ENCODE measurements at places on chromosomes 4 and X.

DNA sequence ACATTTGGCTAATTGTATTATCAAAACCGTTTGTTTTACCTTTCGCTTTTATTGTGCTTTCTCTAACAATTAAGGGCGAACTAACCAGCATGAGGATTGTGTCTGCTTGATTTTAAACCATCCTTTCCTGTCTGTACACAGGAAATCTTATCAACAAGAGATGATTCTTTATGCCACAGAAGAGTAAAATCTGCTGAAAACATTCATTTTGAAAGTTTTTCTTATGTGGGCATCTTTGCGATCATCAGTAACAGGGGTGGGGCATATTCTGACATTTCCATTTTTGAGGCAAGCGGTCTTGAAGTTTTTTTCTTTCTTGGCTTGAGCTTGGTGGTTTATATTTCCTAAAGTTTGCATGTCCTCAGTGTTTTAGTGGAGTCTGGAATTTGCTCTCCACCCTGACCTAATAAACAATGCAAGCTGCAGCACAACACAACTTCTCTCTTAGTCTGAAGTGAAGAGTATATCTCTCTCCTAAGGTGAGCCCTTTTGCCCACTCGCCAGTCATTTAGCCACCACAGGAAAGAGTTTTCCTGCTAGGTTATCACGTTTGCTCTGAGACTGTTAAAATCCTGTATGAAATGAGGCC lies 26.6 kb downstream of the NFKB1 start:
- DNase-seq: no peak

- no peak for DNase-seq
These were observed 20.5 kb upstream of the BLTP1 start for GRCh38 chr4:122131562-122132157.

DNA sequence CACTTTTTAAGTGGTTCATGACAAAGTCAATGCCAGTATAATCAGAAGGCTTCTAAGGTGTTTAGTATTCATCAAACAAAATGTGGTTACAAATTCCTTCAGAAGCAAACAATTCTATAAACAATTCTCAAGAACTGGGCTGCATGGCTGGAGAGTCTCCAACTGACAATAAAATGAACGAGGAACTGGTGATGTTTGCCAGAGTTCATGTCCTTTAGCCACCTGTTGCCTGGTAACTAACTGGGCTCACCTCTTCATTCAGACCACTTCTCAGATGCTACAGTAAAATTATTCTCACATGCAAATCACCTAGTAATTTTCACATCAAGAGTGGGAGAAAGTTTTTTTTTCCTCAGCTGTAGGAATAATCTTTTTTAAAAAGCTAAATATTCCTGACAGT lies 53.3 kb downstream of the CAMK2D start:
- DNase-seq: no peak

- no peak for DNase-seq
These were observed 534.4 kb upstream of the PCDH10 start for GRCh38 chr4:132614682-132615081.

DNA sequence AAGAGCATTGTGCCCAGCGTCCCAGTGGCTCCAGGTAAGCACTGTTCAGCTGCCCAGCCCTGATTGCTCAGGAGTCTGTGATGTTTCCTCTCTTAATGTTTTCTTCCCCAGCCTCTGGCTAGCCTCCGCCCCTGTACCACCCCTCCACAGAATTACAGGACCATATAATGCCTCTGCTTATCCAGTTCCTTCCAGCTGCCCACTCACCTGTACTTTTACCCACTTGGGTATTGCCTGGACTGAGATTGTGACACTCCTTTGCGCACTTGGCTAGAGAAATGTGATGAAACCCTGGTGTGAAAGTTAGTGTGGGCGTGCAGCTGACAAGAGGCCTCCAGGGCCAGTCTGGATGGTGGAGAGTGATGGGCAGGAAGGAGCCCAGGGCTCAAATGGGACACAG lies at the start of gene AWAT2:
AWAT2 (minus strand) TSS at position 14 of the 400 bp plus-strand sequence; CDS start at position 8, 6 bp downstream.
- no peak for DNase-seq

GRCh38 chr4:137896221-137896737 lies 345.9 kb downstream of the SLC7A11 start:
- no peak for DNase-seq

GRCh38 chr4:159232465-159233106 lies 129.7 kb downstream of the RAPGEF2 start:
- DNase-seq: no peak

DNA sequence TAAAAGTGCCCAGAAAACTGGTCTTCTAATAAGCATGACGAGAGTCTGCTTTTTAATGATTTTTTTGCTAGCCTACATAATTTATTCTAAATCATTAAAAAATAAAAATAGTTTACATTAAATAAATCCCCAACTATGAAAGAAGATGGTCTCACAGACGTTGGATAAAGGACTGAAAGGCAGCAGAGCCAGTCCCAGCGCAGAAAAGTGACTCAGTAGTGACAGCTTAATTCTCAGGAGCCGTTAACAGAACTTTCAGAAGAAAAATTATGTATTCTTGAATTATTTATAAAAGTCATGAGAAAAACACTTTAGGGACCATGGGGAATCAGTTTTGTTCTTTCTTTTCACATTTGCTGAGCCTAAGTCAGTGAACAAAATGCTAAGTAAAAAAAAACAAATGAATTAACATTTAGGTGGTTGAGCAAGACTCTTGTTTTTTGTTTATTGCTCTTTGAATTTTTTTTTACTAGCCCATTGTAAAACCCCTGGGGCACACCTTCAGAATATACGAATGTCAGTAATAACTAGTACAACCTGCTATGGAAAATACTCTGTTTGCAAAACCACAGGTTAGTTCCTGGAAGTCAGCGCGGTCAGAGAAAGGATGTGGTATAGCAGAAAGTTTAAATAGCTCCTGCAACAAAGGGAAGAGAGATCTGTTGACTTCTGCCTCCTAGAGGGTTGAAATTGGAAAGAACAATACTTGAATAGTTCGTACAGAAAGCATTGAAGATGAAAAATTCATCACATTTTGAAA lies 50.4 kb upstream of the CCDC160 start:
- no peak for DNase-seq

- no peak for DNase-seq
These were observed 9.1 kb upstream of the ELF4 start for GRCh38 chrX:130119312-130119898.

- DNase-seq: no peak
These were observed 77.0 kb upstream of the ARMCX2 start for GRCh38 chrX:101736651-101737050.

DNA sequence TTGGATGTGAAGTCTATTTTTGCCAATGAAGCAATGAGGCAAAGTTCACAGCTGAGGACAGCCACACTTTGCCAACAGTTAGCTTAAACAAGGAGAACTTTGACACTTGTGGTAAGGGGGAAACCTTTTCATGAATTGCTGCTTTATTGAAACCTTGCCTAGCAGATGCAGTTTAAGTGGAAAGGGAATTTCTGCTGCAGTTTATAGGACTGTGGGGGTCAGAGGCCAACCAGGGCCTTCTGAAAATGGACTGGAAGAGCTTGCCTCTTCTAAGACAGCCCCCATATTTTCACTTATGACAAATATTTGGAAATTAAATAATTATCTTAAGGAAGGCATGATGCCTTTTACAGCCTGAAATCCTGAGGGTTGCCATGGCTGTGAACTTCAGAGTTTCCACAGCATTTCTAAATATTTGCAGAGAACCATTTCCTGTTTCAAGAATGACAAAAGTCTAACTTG lies 550.3 kb downstream of the RAB28 start:
- no peak for DNase-seq

DNA sequence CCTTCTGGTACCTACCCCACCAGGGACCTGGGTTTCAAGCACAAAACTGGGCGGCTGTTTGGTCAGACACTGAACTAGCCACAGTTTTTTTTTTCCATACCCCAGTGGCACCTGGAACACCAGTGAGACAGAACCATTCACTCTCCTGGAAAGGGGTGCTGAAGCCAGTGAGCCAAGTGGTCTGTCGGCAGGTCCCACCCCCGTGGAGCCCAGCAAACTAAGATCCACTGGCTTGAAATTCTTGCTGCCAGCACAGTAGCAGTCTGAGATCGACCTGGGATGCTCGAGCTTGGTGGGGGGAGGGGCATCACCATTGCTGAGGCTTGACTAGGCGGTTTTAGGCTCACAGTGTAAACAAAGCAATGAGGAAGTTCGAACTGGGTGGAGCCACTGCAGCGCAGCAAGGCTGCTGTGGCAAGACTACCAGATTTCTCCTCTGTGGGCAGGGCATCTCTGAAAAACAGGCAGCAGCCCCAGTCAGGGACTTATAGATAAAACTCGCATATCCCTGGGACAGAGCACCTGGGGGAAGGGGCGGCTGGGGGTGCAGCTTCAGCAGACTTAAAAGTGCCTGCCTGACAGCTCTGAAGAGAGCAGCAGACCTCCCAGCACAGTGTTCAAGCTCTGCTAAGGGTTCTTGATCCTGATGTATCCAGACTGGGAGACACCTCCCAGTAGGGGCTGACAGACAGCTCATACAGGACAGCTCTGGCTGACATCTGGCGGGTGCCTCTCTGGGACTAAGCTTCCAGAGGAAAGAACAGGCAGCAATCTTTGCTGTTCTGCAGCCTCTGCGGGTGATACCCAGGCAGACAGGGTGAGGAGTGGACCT lies 223.0 kb downstream of the COX18 start:
- DNase-seq: no peak

- DNase-seq: no peak
These were observed 96.7 kb upstream of the PBDC1 start for GRCh38 chrX:76076124-76076523.

DNA sequence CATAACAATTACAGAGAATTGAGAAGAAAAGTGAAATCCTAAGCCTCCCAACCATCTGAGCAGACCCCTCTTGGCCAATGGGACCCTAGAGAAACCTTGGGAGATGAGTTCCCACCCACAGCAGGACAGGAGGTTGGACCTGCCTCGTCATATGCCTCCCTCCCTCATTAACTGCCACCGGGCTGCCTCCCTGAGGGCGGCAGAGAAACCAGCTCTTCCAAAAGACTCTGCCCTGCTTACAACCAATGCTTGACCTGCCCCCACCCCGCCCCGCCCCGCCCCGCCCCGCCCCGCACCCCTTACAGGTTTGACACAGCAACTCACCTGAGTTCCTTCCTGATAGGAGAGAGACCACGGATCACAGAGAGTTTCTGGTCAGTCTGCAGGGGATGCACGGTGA lies 86.1 kb downstream of the ADRA2C start:
- DNase-seq: no peak

- DNase-seq: no peak
These were observed 579.5 kb downstream of the GALNTL6 start for GRCh38 chr4:172392741-172393140.

Measured in activated CD8-positive, alpha-beta memory T cell treated with anti-CD3 and anti-CD28 coated beads for 48 hours (primary cell).